Right atrium auricular region (tissue), 2 donors: ENCODE measurements at places on chromosomes 1 and 21.
A peak's percentile ranks its signal among the peaks of the same experiment; 100 is the strongest.

- no peak for DNase-seq
These were observed 2.1 kb upstream of the EFNA1 start for GRCh38 chr1:155125511-155125945.

GRCh38 chr1:198467342-198467741, 73.1 kb downstream of the ATP6V1G3 start:
- DNase-seq: no peak

GRCh38 chr1:162055062-162055461, 14.4 kb upstream of the NOS1AP start:
- no peak for DNase-seq

GRCh38 chr1:109984190-109984455, 442 bp upstream of the AHCYL1 start:
- DNase-seq: peak; percentile 78

- no peak for DNase-seq
These were observed 226.0 kb upstream of the KAZN start for GRCh38 chr1:14372526-14372925.

GRCh38 chr1:220776254-220776653, 10.5 kb upstream of the MTARC1 start:
- DNase-seq: no peak

DNA sequence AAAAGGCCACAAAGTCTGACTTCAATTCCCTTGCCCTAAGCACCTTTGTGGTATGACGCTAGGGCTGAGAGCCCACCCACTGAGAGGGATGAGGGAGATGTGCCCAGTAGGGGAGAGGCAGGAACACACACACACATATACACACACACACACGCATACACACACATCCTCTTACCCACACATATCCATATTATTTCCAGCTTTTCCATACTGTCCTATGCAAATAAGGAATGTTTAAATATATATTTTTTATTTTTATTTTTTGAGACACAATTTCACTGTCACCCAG, 3.0 kb downstream of the RAB25 start:
- DNase-seq: no peak

- no peak for DNase-seq
These were observed 16.3 kb downstream of the C1orf115 start for GRCh38 chr1:220706480-220706879.
